ENCODE measurements at places on chromosomes 2 and 18.

DNA sequence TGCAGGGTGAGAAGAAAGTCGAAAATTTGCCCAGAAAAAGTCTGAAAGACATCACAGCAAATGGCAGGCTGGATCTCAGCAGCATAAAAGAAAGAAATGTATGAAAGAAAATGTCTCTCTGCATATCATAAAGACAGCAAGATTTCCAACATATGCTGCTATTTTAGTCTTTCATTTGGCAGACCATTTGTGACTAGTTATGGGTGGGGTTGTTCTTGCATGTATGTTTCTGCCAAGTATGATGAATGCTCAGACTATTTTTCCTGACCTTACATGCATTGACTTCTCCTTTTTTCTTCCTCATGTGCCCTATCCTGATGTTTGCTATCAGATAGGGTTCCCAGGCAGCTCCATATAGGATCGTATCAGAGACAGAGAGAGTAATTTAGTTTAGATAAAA lies 58.5 kb upstream of the PARD3B start:
- no peak for DNase-seq

DNA sequence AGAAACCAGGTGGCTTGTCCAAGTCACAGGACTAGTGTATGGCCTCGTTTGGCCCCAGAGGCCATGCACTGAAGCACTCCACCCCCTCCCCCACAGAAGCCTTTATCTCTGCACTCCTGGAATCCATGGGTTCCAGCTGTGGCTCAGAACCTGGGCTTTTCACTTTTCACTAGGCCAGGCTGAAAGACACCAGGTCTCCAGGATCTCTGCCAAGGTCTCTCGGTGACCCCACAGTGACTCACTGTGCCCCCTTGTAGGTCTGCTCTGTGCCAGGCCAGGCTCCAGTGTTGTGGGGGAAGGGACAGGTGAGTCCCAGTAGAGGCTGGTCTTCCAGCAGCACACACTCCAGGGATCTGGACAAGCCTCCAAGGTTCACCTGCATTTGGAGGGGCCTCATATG lies 31.0 kb upstream of the GLI2 start:
- DNase-seq, result no peak

DNA sequence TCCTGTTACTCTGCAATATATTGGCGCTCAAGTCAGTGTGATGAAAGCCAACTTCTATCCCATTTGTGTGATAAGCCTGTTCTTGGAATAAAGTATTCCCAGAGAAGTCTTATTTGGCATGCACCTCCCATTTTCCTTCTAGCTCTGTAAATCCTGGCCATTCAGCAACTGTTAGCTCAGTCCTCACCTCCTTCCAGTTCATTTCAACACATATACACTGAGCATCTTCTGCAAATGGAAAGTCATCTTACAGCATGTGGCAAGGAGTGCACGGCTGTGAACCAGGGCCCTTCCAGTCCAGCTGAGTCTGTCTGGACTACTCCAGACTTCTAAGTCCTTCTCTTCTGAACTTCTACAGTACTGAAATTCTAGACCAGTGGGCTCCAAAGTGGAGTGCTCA lies 53.1 kb downstream of the SPATS2L start:
- no peak for DNase-seq

GRCh38 chr2:141595316-141595920 lies 535.4 kb downstream of the LRP1B start:
- no peak for DNase-seq

DNA sequence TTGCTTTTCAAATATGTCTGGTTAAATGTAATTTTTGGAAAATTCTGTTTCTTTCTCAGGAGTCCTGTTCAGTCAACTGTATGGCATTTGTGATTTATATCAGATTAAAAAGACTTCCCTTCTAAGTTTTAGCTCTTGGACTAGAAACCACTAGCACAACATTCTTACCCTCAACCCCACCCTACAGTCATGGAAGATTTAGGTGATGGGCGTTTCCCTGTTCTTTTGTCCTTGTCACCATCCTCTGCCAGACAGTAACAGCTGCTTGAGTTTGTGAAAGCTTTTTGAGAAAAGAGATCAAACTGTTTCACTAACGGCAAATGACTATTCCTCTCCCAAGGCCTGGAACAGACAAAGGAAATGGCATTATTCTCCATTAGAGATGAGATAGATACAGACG lies 31.8 kb downstream of the SERPINB5 start:
- DNase-seq, result no peak

- no peak for DNase-seq
These were observed 6.7 kb downstream of the SERPINB2 start for GRCh38 chr18:63894106-63894772.

GRCh38 chr2:20577495-20578235 lies 73.2 kb downstream of the HS1BP3 start:
- DNase-seq, result no peak

- DNase-seq, result no peak
These were observed 5.8 kb upstream of the FIGLA start for GRCh38 chr2:70796262-70796661.

- no peak for DNase-seq
These were observed 122.1 kb downstream of the ARL4C start for GRCh38 chr2:234374736-234375135.

GRCh38 chr2:48736251-48736650 lies 19.3 kb downstream of the LHCGR start:
- no peak for DNase-seq

GRCh38 chr2:183292028-183292427 lies 167.8 kb downstream of the NUP35 start:
- no peak for DNase-seq

DNA sequence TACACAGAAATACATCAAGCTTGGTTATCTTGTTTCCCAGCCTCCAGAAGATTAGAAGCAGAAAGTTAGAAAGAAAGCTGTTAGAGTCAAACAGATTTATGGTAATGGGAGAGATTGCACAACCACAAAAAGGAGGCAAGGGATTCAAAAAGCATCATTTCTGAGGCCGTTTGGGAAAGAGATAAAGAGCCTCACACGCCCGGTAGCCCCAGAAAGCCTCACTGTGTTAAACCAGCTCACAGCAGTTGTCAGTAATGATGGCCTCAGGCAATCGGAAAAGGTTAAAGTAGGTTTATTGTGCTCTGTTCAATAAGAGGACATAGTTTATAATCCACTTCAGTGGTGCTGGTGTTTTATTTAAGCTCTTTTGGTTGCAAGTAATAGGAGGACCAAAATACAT lies 111.3 kb downstream of the DCC start:
- no peak for DNase-seq

- no peak for DNase-seq
These were observed 45.5 kb upstream of the LRRTM4 start for GRCh38 chr2:77567723-77568122.

GRCh38 chr2:236744716-236745115 lies 175.1 kb downstream of the ACKR3 start:
- DNase-seq, result no peak

GRCh38 chr2:70011335-70011734 lies 49.9 kb upstream of the ASPRV1 start:
- DNase-seq, result no peak
